ENCODE measurements at places on chromosomes 5 and 9.
A peak's percentile ranks its signal among the peaks of the same experiment; 100 is the strongest.

GRCh38 chr9:130356877-130357584 is 87.7 kb upstream of the ASS1 start:
- DNase-seq = no peak

- peak; percentile 4 for DNase-seq
These were observed 40.2 kb downstream of the RCL1 start for GRCh38 chr9:4832786-4833579.

GRCh38 chr9:133437753-133438531 is 15.8 kb downstream of the ADAMTS13 start:
- DNase-seq = no peak

DNA sequence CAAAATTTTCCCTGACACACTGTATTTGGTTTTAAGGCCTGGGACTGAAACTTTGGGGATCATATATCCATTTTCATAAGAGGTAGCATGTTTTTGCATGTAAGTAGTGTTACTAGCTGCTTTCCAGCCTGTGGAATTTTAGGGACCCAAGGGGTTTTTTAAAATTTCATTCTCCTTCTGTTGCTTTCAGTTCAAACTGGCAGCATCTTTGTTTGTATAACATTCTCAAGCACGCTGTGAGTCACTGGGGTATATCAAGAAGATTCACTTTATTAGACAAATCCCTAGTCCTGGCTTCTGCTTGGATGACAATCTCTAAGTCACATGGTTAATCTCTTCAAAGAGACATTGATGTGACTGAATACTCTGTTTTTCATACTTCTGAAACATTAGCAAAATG is 479.0 kb downstream of the CYLC2 start:
- no peak for DNase-seq

GRCh38 chr5:102959055-102959454 is 160.9 kb downstream of the GIN1 start:
- DNase-seq = no peak

DNA sequence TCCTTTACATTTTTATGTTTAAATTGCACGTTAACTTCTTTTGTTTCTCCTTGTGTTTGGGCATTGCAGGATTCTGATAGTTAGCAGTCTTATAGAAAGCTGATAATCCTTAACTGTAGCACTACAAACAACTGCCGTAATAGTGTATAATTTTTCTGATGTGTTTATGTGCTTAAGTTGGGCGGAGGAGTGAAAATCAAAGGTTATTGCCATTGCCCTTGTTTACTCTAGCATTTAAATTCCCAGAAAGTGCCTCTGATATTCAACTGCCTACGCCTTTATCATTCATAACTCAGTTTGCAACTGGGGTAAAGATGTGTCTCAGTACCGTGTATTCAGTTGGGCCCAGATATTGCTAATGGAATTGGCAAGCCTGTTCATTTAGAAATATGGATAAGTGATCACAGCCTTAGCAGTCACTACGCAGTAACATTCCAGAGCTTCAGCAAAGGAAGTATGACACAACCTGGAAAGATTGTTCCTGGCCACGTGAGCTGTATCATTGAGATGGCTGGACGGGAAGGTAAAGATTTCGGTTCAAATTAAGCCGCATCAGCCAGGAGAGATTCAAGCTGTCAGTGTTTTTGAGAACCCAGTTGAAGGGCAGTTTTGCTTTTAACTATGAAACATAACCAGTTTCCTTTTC is 28.1 kb upstream of the LRRTM2 start:
- DNase-seq = no peak
